Renal cortical epithelial cell (primary cell): ENCODE measurements at places on chromosomes 4 and X.

DNA sequence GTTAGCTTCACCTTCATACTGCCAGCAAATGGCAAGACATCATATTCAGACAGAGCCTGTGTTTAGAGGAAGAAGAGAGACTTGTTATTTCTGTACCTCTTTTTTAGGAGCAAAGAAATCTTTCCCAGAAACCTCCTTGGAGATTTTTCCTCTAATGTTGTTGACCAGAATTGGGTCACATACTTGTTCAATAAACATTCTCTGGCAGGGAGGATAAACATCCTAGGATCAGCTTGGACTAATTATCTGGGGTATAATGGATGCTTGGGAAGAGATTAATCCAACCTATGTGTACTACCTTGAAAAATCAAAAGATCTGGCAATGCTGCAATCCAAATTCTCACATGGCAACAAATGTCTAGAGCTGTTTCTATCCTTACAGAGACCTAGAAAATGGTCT lies 8.4 kb upstream of the PRSS12 start:
- DNase-seq = no peak

GRCh38 chr4:7771056-7771455 lies 168.6 kb downstream of the AFAP1 start:
- no peak for DNase-seq

GRCh38 chr4:40897557-40898203 lies 147.9 kb downstream of the NSUN7 start:
- DNase-seq = peak; percentile 58

DNA sequence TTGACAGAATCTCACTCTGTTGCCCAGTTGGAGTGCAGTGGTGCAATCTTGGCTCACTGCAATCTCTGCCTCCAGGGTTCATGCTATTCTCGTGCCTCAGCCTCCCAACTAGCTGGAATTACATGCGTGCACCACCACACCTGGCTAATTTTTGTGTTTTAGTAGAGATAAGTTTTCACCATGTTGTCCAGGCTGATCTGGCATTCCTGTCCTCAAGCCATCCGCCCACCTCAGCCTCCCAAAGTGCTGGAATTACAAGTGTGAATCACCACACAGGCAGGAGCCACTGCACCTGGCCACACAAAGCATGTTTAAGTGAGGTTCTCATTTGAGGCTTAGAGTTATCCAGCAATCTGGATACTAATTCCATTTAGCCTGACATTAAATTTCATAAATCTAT lies 180.9 kb upstream of the GRID2 start:
- no peak for DNase-seq

GRCh38 chr4:3712936-3713335 lies 53.2 kb upstream of the ADRA2C start:
- no peak for DNase-seq

DNA sequence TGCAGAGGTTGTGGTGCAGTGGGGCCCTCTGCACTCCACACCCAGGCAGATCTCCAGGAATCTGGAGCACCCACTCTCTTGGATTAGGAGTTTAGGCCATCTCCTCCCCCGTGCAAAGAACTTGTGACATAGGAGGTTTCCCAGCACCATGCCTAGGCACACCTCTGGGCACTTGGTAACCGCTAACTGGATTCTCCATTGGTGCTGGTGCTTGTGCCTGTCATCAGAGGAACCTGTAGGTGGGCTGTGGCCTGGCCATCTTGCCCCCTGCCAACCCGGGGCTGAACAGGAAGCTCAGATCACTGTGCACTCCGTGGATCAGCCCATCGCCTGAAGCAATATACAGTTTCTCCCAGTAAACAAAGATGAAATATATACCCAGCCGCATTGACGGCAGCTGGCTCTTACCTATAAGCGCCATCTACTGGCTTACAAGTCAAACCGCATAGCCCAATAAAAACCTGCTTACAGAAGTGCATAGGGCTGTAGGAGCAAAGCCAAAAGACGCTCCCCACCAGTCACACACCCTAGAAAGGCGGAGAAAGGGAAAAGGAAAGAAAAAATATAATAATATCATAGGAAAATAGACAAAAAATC lies 19.1 kb upstream of the TEX13B start:
- peak; percentile 52 for DNase-seq

- peak; percentile 83 for DNase-seq
Observed at GRCh38 chrX:38055170-38055847, 49.0 kb downstream of the SYTL5 start.

GRCh38 chr4:1113311-1114009 lies at the start of gene RNF212:
RNF212 (minus strand) TSS chr4:1113564; CDS start chr4:1113464, 100 bp downstream.
- DNase-seq = no peak

- DNase-seq = no peak
Observed at GRCh38 chr4:2172161-2172560, 69.8 kb downstream of the HAUS3 start.
